ENCODE measurements at places on chromosomes 1 and 21. TPM values are rescaled to one million over a fixed set of nuclear protein-coding genes. Genes with fewer than 3 reads are reported as not detected.

Gene NMNAT2
- 4.1 TPM for polyA plus RNA-seq

Gene CD1B
- polyA plus RNA-seq: not detected

Gene SPRR1B
- polyA plus RNA-seq: not detected

Gene LMX1A
- polyA plus RNA-seq: not detected

DNA sequence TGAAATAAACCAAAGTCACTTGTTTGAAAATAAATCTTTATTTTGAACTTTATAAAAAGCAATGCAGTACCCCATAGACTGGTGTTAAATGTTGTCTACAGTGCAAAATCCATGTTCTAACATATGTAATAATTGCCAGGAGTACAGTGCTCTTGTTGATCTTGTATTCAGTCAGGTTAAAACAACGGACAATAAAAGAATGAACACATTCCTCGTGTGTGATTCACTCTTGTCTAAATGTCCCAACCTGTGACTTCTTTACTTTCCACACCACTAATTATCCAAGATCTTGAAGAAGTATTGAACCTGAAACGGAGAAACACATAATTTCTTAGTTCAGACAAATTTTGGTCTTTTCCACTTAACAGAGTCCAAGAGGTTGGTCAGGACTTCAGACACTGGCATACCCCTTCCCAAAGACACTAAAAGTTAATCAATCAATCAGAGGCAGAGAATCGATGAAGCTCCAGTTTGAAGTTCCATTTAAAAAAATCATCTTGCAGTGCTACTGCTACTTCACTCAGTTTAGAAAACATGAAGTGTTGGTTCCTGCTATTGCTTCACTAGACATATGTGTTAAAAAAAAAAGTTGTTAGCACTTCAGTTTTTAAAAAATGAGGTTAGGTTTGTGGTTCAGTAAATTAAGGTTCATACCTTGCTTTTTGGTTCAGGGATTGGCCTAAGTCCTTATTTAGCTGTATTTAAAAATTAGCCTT is 26.2 kb downstream of the ATP1B1 start:
- no peak for DNase-seq

GRCh38 chr1:179002552-179003345 is 22.9 kb upstream of the FAM20B start:
- DNase-seq: peak; percentile 65

DNA sequence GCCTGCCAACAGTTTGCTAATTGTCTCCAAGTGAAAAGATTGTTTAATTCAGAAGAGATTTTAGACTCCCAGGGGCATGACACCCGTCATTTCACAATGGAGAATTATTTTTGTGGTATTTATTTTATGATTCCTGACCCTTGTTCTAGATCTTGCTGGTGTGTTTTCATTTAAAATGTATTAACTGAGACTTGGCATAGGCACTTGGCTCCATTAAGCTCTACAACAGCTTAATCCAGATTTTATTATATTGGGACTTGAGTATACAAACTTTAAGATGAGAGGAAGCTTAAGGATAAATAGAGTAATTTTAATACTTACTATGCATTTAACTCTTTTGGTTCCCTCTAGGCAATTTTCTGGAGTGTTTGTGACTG is 101.3 kb upstream of the KCNE2 start:
- no peak for DNase-seq

GRCh38 chr1:201275253-201275666 is 8.0 kb upstream of the PKP1 start:
- no peak for DNase-seq

DNA sequence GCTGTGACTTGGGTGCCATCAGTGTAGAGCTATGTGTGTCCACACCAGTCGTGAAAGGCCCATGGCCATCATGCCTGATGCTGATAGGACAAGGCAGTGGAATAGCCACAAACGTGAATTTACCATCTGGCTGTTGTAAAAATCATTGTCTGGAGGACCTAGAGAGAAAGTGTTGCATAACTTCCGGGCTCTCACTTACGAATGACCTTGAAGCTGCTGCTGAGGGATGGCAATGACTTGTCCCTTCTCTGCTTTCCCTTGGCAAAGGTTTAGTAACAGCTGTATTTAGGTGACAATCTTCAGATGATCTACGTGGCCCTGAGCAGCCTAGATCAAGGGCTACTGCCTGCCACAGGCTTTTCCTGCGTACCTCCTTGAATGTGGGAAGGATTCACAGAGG is 5.8 kb downstream of the ATP1B1 start:
- no peak for DNase-seq

DNA sequence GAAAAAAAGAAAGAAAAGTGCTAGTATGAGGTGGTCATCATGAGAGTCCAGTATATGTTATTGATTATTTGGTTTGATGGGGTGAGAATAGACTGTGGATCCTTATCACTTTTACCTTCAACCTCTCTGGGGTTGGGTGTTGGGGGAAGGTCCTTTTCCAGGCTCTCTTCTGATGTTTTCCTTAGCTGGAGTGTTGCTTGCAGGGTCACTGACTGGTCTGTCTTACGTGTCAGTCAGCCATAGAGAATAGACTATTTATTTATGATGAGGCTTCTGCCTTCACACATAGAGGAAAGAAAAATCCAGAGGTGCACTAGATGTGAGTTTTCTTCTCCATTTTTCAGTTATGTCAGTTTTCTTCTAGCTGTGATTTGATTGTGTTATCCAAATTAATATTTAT is 36.5 kb downstream of the MAP3K21 start:
- no peak for DNase-seq

- no peak for DNase-seq
Measured at GRCh38 chr1:12666141-12666735, 22.4 kb downstream of the AADACL4 start.

DNA sequence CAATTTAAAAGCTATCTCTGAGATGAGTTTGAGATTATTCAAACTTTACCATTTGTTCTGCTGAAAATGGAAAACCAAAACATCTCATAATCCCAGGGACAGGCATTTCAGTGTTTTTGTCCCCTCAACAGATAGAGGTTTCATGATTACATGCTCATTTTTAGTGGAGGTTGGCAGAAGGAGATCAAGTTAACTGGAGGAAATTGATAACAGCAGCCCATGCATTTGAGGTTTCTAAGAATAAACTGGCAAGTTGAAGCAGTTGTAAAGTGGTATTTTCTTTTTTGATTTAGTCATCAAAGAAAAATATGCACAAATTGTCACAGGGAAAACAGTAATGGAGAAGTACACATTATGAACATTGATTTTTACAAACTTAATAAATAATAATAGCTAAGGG is 205.8 kb downstream of the PLA2G4A start:
- no peak for DNase-seq

GRCh38 chr1:70819785-70820184 is 227.8 kb downstream of the PTGER3 start:
- no peak for DNase-seq

DNA sequence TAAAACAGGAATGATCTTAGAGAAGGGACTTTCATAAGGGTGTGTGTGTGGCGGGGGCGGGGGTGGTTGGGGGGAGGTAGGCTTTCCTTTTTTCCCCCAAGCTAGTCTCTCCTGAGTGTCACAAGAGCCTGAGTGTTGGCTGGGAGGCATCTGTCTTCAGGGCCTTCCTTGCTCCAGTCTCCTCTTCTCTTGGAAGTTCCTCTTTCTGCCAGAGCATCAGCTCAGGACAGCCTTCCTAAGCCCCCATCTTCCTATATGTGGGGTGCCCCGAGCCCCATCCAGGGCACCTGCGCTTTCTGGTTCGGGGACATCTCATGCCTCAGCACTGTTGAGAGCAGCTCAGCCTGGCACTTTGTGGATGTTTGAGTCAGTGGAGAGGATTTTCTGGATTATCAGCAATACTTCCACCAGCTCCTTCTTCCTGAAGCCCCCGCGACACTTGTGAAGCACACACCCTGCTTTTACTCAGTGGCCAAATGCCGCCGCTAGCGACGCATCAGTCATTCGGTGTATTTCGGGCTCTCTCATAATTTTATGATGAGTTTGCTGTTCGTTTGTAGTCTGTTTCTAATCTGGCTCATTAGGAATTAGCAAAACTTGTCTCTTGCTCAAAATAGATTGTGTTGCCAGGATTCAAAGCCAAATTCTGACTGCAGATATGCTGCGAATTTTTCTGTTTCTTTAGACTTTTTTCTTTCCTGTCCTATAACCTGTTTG is 61.7 kb downstream of the GALNT2 start:
- no peak for DNase-seq

DNA sequence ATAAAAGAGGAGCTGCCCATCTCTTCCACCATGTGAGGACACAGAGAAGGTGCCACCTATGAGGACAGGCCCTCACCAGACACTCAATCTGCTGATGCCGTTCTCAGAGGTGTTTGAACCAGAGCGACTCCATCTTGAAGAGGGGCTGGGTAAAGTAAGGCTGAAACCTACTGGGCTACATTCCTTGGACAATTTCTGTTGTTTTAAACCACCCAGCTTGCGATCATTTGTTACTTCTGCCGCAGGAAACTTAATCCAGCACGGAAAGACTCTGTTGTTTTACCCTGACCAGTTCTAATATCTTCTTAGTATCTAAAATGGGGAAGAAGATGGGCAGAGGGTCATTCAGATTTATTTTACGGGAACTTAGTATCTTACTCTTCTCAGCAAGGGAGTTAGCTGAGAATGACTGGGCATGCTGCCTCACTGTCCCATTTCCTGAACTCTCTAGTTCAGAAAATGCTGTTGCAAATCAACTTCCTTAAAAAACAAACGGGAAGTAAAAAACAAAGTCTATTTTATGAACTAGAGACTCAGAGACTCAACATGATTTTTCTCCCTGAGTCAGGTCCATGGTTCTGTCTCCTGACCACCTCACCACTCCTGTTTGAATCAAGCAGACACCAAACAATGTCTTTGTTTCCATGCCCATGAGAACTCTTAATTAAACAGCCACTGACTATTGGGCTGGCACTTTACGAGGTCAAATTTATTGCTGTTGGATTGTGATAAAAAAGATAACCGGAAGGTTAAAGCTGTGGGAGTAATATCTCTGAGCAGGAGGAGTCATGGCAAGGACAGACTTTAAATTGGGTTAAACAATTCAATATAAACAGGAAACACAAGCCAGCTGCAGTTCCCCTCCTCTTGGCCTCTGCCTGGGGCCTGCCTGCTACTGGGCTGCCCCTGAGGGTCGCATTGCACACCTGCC is 23.8 kb upstream of the IFNAR1 start:
- no peak for DNase-seq

DNA sequence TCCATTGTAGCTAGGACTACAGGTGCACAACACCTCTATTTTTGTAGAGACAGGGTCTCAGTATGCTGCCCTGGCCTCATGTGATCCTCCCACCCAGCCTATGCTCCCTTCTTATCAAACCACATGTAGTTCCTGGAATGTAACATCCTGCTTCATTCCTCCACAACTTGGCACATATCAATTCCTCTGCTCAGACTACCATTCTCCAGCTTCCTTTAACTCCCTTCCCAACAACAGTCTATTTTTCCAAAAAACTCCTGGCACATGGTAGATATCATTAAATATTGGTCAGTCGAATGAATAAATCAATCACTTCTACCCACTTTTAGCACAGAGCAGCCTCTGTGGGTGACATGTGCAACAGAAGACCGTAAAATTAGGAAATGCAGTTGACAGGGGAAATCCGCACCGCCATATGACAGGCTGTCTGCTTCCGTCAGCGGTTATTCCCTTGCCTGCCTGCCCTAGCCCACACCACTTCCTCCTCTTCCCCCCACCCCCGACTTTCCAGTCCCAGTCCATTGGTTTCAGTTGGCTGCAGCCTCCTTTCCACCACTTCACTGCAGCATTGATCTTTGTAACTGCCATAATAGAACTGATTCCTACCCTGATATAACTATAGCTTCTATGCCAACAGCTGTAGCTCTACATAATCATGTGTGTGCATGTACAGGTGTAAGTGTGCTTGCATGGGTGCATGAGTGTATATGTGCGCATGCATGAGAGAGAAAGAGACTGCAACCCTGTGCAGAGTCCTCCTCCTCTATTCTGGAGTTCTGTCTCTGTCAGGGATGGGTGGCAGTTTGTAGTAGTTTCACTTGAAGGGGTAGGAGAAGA is 6.8 kb upstream of the AKR1A1 start:
- DNase-seq: no peak

DNA sequence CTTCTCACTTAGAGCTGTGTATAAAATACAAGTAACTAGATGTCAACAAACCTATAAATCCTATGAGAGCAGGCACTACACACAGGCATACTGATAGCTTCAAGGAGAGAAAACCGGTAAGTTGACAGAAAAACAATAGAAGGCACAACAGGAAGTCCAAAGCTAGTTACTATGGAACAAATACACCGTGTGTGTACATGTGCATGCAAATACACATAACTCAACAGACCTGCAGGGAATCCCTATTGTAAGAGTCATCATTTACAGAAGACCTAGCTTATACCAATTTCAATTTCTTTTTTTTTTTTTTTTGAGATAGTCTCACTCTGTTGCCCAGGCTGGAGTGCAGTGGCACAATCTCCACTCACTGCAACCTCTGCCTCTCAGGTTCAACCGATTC is 26.3 kb downstream of the JAK1 start:
- no peak for DNase-seq

DNA sequence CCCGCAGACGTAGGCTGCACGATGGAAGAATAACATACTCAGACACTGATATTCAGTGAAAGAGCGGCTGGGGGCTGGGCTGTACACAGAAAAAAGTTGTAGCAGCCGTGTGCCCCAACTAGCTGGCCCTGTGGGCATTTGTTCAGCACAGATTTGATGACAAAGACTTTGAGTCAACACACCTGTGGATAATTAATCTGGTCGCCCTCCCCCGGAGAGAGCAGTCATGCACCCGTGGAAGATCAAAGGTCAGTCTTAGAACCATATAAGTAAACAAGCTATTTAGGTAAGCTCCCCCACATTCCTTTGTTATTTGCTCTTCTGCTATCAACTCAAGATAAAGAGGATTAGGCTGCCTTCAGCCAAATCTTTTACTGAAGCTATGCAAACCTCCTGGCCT is 148.4 kb upstream of the HMCN1 start:
- DNase-seq: no peak

- no peak for DNase-seq
Measured at GRCh38 chr1:217048104-217048707, 325.0 kb upstream of the ESRRG start.

DNA sequence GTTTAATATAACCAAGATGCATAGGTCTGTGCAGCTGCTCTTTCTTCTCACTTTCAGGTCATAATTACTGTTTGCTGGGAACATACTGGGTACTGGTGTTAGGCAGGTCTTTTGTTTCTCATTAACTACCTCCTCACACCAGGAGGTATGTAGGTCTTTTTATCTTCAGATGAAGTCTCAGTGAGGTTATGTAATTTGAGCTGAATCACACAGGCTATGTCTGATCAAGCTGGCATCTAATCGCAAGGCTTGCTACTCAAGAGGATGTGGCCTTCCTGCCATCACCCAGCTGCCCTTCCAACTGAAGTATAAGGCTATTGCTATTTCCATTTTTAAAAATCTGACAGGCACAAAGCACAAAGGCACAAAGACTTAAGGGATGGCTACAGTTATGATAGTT is 96.4 kb downstream of the RUNX1 start:
- DNase-seq: no peak

DNA sequence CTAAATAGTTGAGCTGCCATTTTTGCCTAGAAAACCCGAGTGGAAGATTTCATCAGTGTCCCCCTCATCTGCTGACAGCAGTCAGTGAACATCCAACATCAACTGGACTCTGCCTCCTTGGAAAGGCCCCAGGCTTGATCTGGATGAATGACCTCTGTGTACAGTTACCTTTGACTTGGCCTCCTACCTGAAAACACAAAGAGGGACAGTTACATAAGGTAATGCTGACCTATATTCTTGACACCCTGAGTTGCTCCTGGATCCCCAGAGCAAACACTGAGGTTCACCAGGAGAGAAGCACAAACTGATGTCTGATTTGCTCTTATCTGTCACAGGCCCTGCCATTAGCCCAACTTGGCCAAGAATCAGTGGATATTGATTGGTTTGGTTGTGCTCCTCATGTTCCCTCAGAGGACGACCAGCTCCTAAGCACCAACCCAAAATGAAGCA is 138.9 kb downstream of the PROX1 start:
- no peak for DNase-seq
